ENCODE measurements at places on chromosomes 7 and 10. TPM values are rescaled to one million over a fixed set of nuclear protein-coding genes. Genes with fewer than 3 reads are reported as not detected.

The AGMO gene
- 1.4 TPM for total RNA-seq

The SMO gene
- 21.9 TPM for total RNA-seq

The OIT3 gene
- not detected for total RNA-seq

The ARHGEF35 gene
- 1.9 TPM for total RNA-seq

The OR2AE1 gene
- total RNA-seq = 0.96 TPM

The LRRC4 gene
- 2.6 TPM for total RNA-seq

The C10orf105 gene
- total RNA-seq = 0.48 TPM

The SFTPA1 gene
- 0.48 TPM for total RNA-seq

The FKBP14 gene
- total RNA-seq = 55.4 TPM

The CPVL gene
- total RNA-seq = 13.2 TPM

The DCLRE1A gene
- 13.0 TPM for total RNA-seq

The ADRB1 gene
- total RNA-seq = 0.72 TPM
